Activated naive CD8-positive, alpha-beta T cell treated with anti-CD3 and anti-CD28 coated beads, Interleukin-2, amount 50 U/mL, for 16 hours (primary cell): ENCODE measurements at places on chromosomes 2 and 18.

DNA sequence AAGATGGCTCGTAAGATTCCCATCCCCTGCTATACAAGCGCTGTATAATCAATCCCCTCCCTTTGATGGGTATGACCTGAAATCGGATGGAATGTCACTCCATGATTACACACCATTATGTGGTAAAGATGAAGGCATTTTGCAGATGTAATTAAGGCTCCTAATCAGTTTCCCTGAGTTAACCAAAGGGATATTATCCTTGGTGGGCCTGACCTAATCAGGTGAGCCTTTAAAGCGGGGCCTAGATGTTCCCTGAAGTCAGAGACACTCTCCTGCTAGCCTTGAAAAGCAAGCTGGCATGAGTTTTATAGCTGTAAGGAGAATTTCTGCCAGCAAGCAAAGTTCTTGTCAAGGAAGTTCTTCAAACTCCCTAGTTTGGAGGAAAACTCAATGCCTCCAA, 223.8 kb upstream of the FN1 start:
- no peak for DNase-seq

DNA sequence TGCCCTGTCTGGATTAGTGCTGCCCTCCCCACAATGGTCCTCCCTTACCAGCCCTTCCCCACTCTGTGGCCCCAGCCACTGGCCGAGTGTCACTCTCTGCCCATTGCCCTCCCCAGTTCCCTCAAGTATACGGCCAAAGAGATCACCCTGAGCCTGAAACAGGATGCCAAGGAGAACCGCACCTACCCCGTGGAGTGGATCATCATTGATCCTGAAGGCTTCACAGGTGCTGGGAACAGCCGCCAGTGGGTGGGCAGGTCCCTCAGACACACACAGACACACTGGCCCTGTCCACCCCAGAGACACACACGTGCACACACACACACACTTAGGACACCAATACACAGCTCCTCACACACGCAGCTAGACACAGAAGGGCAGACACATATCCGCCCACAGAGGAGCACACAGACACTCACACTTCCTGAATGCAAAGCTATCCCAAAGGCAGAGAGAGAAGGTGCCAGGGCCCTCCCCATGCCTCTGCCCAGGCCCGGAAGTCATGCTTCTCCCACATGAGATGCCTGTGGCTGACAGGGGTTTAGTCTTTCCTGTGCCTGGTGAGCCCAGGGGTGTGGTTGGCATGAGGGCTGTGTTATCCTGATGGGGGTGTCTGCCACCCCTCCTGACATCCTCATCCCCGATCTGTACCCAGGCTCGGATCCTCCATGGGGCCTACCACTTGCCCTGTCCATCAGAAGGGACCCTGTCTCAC, 2.9 kb downstream of the CHRND start:
- no peak for DNase-seq

DNA sequence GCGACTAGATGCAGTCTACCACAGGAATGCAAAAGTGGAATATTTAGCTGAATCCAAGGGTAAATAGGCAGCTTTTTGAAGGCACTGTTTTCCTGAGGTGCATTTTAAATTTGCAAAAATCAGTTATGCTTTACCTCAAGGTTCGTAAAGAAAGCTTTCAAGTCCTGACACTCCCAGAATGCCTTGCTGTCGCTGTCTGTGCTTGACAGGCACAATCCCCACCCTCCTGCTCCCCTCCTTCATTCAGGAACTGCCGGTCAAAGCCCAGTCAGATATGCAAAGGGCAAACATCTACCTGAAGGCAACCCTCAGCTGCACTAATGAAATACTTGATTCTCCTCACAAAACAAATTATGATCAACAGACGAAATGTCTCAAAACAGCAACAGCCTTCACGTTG, 97.4 kb upstream of the DDX18 start:
- no peak for DNase-seq

- DNase-seq: no peak
Observed at GRCh38 chr2:214226061-214226460, 184.8 kb upstream of the VWC2L start.

DNA sequence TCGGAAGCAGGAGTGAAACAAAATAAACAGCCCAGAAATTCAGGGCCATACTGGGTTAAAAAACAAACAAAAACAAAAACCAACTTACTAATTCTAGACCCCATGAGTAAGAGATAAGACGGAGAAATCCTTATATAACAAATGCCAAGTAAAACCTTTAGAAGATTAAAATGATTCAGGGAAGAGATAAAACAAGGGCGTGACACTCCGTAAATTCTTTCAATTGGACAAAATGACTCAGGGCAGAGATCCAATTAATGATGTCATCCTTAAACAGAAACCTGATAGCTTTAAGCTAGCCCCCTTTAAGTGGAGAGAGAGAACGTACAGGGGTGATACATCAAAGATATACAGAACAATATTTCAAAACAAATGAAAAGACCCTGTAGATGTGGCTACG, 317.4 kb downstream of the NBAS start:
- DNase-seq: no peak

- DNase-seq: no peak
Observed at GRCh38 chr18:59268721-59269562, 4.3 kb downstream of the RAX start.

DNA sequence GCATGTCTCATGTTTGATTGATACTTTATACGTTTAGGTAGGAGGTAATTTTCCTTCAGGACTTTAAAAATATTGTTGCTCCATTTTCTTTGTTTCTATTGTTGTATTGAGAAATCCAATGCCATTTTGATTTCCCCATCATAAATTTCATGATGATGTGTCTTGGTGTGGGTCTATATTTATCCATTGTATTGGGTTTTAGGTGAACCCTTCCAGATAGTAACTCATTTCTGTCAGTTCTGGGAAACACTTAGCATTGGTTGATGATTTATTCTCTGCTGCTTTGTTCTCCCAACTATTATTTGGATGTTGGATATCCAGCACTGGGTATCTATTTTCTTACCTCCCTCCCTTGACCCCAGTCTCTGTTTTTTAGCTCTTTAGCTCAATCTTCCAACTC, 10.0 kb downstream of the MRPL19 start:
- DNase-seq: no peak

GRCh38 chr2:120442923-120443571, 97.1 kb downstream of the INHBB start:
- no peak for DNase-seq

GRCh38 chr18:56019908-56020307, 431.9 kb upstream of the TCF4 start:
- DNase-seq: no peak

- no peak for DNase-seq
Observed at GRCh38 chr2:62402156-62402555, 103.8 kb downstream of the TMEM17 start.

DNA sequence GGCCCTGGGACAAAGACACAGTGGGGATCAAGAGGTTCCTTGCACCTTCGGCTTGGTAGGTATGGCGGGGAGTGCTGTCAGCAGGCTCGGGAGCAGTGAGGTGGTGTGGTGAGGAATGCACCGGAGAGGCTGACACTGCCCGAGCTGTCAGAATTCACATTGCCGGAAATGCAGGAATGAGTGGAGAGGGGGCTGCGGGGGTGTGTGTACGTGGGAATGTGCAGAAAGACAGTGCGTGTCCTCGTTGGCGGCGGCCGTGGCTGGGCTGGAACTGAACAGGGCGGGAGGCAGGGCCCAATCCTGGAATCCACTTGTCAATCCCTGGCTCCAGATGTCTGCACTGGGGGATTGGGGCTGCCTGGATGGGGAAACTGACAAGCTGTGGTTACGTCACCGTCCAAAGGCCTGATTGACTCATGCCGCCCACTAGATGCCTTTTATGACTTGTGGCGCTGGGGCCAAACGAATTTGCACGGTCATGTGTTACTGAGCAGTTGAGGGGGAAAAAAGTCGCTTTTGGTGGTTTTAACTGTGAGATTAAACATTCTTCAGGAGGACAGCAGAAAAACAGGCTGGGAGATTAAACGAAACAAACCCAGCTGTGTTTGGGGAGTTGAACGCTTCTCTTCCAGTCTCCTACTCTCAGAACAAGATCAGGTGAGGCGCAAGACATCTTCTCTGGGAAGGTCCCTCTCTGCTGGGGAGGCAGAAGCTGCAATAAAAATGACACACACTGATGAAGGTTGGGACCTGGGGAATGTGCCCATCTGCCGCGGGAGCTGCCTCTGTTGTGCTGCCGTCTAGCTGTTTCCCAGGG, 189.4 kb upstream of the GLI2 start:
- DNase-seq: no peak

DNA sequence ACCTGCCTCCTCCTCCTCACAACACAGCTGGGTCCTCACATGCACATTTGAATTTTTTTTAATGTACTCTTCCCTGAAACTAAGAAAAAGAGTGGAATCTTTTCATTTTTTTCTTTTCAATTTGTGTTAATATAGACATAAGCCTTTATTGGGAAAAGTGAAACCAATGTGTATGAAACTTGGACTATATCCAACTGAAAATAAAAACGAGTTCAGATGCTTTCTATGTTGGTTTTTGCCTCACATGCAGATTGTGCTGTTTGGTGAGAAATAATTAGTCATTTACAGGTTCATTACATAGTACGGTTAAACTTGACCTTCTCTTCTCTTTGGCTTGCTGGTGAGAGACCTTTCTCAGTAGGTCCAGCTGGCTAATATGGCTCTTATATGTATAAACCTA, 515.2 kb upstream of the FANCL start:
- no peak for DNase-seq

DNA sequence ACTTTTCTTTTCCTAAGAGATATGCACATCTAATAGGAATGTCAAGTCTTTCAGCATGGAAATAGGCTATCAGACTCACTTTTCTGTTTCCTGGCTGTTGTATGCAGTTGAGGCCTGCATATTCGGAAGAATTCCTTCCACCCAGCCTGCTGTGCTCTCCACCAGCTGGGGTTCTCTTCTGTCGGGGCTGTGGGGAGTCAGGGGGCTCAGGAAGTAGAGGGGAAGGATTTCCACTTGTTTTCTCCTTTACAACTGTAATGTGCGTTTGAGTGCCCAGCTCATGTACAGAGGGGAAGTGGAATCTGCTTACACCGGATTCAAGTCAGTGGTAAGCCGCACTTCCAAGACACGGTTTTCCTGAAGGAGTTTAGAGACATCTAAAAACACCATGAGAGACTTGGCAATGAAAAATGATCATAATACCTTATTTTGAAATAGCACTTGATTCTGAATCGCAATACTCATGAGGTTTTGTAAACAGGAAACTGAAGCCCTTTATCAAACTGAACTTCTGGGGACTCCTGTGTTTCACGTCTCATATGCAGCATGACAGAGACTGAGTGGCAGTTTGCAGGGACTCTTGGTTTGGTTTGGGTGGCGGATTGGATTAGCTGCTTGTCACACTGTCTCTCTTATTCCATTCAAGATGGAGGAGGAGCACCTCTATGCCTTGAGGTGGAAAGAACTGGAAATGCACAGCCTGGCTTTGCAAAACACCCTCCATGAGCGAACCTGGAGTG, 90.4 kb downstream of the MTCL1 start:
- no peak for DNase-seq
